NCI-H1436 treated with DMSO at 0.1 percent for 48 hours (cell line): ENCODE measurements at places on chromosomes 12 and 14.
A peak's percentile ranks its signal among the peaks of the same experiment; 100 is the strongest.

GRCh38 chr12:57811028-57811755 lies 7.3 kb downstream of the AVIL start:
- no peak for DNase-seq

- peak; percentile 72 for DNase-seq
Observed at GRCh38 chr12:124147575-124147974, 147.3 kb upstream of the RFLNA start.

DNA sequence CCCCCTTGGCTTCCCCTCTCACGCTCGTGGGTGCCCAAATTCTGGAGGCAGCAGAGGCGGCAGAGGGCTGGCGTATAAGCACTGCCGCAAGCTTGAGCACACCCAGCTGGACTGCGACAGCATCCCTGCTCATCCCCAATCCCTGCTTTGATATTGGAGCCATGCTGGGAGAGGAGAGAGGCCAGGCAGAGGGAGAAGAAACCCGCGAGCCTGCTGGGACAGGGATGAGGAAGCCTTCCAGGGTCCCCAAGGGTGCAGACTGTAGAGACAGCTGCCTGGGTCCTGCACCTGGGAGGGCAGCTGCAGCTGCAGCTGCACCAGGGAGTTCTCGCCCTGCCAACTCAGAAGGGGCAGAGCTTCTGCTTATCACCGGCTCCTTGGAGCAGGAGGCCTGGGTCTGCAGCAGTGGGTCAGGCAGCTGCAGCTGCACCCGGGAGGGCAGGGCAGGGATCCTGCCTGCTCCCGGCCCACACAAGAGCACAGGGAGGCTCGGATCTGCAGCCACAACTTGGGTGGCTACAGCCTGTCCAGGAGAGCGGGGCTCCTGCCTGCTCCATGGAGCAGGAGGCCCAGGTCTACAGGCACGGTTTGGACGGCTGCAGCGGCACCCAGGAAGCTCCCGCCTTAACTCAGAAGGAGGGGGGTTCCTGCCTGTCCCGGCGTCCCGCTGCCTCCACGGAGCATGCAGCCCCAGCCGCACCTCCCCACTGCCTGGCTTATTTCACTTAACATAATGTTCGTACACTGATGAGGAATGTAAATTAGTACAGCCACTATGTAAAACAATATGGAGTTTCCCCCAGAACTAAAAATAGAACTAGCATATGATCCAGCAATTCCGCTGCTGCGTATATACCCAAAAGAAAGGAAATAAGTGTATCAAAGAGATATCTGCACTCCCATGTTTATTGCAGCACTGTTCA lies 60.4 kb upstream of the SGPP1 start:
- no peak for DNase-seq

- DNase-seq: no peak
Observed at GRCh38 chr12:25056011-25056410, 107.1 kb upstream of the BCAT1 start.

DNA sequence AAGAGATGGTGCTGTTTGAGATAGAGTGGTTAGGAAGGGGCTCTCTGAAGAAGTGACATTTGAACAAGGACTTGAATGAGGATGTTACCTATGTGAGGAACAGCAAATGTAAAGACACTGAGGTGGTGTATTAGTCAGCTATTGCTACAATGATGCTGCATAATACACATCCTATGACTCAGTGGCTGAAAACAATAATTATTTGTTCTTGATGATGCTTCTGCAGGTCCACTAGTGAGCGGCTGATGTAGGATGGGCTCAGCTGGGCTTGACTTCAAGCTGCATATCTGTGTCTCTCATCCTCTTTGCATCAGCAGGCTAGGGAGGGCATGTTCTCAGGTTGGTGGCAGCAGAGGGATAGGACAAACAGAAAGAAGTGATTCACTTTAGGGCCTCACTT lies 21.4 kb upstream of the CLMN start:
- DNase-seq: no peak

- no peak for DNase-seq
Observed at GRCh38 chr12:109563291-109564284, 9.7 kb downstream of the MMAB start.

DNA sequence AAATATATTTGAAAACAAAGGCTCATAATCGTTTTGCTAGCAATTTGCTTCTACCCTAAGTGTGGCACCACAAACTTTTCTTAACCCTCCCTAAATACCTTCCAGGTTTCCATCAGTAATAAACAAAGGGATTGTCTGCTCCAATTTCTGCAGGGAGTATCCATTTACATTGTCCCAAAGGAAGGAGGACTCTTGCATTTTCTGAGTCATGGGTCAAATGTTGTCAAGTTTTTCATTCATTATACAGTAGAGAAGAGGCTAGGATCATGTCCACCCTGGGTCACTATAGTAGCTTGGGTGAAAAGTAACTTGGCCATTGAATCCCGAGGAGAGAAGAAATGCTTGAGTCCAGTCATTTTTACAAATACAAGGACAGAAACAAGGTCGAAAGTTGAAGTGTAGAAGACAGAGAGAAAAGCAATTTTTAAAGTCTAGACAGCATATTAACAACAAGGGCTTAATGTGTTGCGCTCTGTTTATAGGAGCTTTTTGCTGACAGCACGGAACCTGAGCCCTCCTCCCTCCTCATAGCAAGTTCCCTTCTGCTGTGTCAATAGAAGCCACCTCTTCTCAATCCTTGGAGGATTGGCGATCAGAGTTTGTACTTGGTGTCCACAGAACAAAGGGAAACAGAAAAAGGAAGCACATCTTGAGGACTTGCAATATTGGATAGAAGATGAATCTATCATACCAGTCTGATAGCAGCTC lies 53.1 kb downstream of the TMEM30B start:
- DNase-seq: no peak

DNA sequence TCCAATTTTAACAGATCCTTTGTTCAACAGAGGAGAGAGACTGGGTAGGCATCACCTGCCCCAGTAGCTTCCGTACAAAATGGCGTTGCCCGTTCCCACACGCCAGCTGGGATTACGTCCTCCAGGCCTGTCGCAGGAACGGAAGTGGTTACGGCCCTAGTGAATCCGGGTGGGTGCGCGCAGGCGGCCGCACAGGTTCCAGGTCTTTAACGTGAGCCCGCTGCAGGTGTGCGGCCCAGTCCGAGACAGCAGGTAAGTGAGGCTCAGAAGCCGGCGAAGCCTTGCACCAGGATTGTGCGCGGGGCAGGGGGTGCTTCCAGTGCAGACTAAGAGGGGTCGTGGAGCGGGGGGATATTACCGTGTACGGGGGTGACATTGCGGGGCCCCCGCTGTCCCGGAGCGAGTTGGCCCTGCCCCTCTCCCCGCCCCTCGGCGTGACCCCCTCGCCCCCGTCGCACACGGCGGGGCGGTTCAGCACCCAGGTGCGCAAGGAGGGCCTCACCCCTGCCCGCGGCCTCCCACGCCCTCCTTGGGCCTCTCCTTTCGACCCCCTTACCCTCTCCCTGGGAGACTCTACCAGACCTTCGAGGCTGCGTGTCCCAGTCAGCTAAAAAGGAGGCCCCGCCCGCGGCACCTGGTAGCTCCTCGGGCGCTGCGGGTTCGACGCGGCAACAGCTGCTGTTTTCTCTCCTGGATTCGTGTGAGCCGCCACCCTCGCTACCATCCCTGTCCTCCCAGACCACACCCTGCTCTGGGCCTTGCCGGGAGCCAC lies at the start of gene EXD2:
Gene EXD2, plus strand, starts transcription at position 159 of the 772 bp plus-strand sequence. CDS start 17,973 bp downstream, outside the sequence.
- DNase-seq: peak; percentile 74

DNA sequence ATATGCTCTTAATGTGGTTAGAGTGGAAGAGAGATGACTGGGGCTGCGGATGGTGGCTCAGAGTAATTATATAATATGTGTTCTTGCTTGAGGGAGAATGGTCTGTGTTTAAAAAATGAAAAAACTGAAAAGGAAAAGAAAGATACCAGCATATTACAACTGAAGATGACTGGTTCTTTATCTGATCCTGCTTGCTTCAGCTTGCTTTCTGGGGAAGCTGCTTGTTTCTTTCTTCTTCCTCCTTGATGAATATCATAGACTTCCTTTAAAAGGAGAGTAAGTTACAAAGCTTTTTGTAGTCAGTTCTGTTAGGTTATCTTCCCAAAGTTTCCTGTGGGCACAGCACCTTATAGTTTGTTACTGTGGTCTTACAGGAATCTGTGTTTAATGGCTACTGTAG lies 210.9 kb downstream of the ERC1 start:
- DNase-seq: no peak

DNA sequence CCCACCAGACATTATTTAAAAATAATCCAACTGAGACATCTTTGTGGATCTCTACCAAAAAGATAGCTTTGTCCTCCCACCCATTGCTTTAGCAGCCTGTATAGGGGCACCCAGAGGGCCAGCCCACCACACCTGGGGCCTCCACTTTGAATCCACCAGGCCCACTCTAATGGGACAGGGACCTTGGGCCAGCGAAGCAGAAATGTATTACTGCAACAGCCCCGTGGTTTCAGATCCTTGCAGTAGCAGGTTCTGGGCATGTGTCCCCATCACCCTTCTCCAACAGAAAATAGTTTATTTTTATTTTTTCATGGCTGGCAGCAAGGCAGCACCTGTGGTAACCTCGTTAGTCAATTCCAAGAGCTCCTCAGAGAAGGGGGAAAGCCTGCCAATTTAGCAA lies 218.4 kb downstream of the ZFP36L1 start:
- no peak for DNase-seq

DNA sequence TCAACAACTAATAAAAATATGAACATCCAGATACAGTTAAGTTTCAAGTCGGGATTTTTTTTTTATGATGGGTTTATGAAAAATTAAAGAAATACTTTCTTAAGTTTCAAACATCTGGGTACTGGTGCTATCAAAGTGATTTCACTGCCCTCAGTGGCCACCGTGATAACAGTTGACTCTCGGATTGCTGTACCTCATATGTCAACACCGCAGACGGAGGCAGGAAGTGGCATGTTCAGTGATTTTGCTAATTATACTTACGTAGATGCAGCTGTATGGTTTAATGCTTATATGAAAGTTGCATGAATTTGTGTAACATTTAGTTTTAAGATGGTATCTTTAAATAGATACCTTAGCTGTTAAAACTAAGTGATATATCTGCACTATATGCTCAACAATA lies 20.8 kb upstream of the FBLN5 start:
- no peak for DNase-seq

DNA sequence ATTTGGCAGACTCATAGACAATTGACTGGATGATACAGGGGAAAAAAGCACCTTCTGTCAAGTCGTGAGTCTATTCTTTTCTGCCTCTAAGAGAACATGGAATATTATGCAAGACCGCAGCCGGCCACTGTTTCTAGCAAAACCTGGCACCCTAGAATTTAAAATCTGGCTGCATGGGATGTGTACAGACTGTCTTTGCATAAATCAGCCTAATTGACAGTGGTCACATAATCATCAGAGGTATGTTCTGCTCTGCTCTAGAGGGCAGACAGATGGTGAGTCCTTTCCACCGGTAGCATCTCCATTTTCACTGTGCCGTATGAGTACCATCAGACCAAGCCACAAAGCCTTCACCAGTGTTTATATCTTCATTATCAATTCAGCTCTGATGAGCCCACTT lies 80.6 kb downstream of the KCNK10 start:
- DNase-seq: no peak

- DNase-seq: no peak
Observed at GRCh38 chr14:105937253-105938054, 411.1 kb downstream of the TMEM121 start.

DNA sequence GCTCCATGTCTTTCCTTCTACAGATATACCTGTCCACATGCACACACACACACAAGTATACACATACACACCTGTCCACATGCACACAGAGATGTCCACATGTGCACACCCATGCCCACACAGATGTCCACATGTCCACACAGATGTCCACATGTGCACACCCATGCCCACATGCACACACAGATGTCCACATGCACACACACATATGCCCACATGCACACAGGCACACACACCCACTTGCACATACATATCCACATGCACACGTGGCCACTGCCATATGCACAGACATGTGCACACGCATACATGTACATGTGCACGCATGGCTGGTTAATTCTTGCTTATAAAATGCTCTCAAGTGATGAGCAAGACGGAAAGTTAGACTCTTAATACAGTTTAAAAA lies 32.2 kb downstream of the ELK3 start:
- no peak for DNase-seq
